Hair follicle dermal papilla cell (primary cell): ENCODE measurements at places on chromosomes 4 and X. TPM values are rescaled to one million over a fixed set of nuclear protein-coding genes. Genes with fewer than 3 reads are reported as not detected.

CPE gene
- total RNA-seq, result 70.3 and 99.1 TPM in 2 replicates

SPINK2 gene
- not detected in 2 replicates for total RNA-seq

CSAG1 gene
- total RNA-seq, result not detected in 2 replicates

SSX1 gene
- not detected in 2 replicates for total RNA-seq

EMCN gene
- total RNA-seq, result 0.24 and 0.49 TPM in 2 replicates

FTSJ1 gene
- total RNA-seq, result 76.1 and 84.4 TPM in 2 replicates

SLC16A2 gene
- 29.5 and 29.9 TPM in 2 replicates for total RNA-seq

EGFL6 gene
- total RNA-seq, result 0.24 and 1.1 TPM in 2 replicates

SLIT2 gene
- total RNA-seq, result 92.7 and 110 TPM in 2 replicates

RBM46 gene
- 0.12 and 0.16 TPM in 2 replicates for total RNA-seq

GLOD5 gene
- not detected in 2 replicates for total RNA-seq

HAUS7 gene
- 10.6 and 12.3 TPM in 2 replicates for total RNA-seq

HHIP gene
- total RNA-seq, result under 0.01 TPM in 2 replicates

FAM156B gene
- 16.9 and 24.5 TPM in 2 replicates for total RNA-seq

TMEM175 gene
- total RNA-seq, result 13.3 and 15.1 TPM in 2 replicates

CT47A7 gene
- not detected in 2 replicates for total RNA-seq

MAOB gene
- under 0.01 and 0.24 TPM in 2 replicates for total RNA-seq

UGT2B17 gene
- not detected in 2 replicates for total RNA-seq

HAUS3 gene
- 7.7 and 10.7 TPM in 2 replicates for total RNA-seq

PNMA3 gene
- 0.12 TPM in 1 of 2 replicates, not detected in the other for total RNA-seq

NLGN4X gene
- total RNA-seq, result 0.24 and 1.9 TPM in 2 replicates

ITM2A gene
- 0.32 TPM in 1 of 2 replicates, not detected in the other for total RNA-seq

ATP1B4 gene
- not detected in 2 replicates for total RNA-seq

TCEANC gene
- 3.5 and 4.4 TPM in 2 replicates for total RNA-seq

RAB40AL gene
- 0.73 and 0.81 TPM in 2 replicates for total RNA-seq

PARM1 gene
- 0.32 and 0.36 TPM in 2 replicates for total RNA-seq

CDKL5 gene
- total RNA-seq, result 6.7 and 7.3 TPM in 2 replicates

NPY1R gene
- 0.49 TPM in 1 of 2 replicates, not detected in the other for total RNA-seq

DGAT2L6 gene
- total RNA-seq, result not detected in 2 replicates

XIAP gene
- total RNA-seq, result 26.1 and 30.2 TPM in 2 replicates

GAGE12H gene
- total RNA-seq, result not detected in 2 replicates

NKRF gene
- total RNA-seq, result 4.5 and 5.0 TPM in 2 replicates

DOK7 gene
- total RNA-seq, result not detected in 2 replicates

ADGRG4 gene
- total RNA-seq, result not detected in 2 replicates

TRIM75 gene
- total RNA-seq, result not detected in 2 replicates

VCX3B gene
- total RNA-seq, result not detected in 2 replicates

PUDP gene
- 10.8 and 12.0 TPM in 2 replicates for total RNA-seq

TMPRSS11B gene
- total RNA-seq, result not detected in 2 replicates

TLR10 gene
- total RNA-seq, result not detected in 2 replicates

LAP3 gene
- 82.3 TPM in 2 replicates for total RNA-seq

RNF175 gene
- 0.61 and 3.7 TPM in 2 replicates for total RNA-seq

AMBN gene
- not detected in 2 replicates for total RNA-seq

PDGFC gene
- total RNA-seq, result 50.8 and 73.7 TPM in 2 replicates

RHOXF2 gene
- not detected in 2 replicates for total RNA-seq

SASH3 gene
- not detected in 2 replicates for total RNA-seq

CRMP1 gene
- 0.12 and 0.16 TPM in 2 replicates for total RNA-seq

PROM1 gene
- total RNA-seq, result under 0.01 and 0.12 TPM in 2 replicates

ARX gene
- not detected in 2 replicates for total RNA-seq

CDK16 gene
- 113 and 121 TPM in 2 replicates for total RNA-seq

COL4A6 gene
- total RNA-seq, result 0.16 and 0.36 TPM in 2 replicates

SH2D1A gene
- not detected in 2 replicates for total RNA-seq

ADH1C gene
- total RNA-seq, result 0.16 TPM in 1 of 2 replicates, not detected in the other

TLR3 gene
- 9.8 and 9.9 TPM in 2 replicates for total RNA-seq
